Subcutaneous adipose tissue (tissue), 4 donors: ENCODE measurements at places on chromosomes 5 and 9. TPM values are rescaled to one million over a fixed set of nuclear protein-coding genes. Genes with fewer than 3 reads are reported as not detected.

Gene LOX
- 161 TPM for total RNA-seq

Gene CEL
- not detected for total RNA-seq

Gene TAF11L3
- total RNA-seq, result not detected

Gene TLR4
- total RNA-seq, result 54.1 TPM

Gene ADAMTSL2
- total RNA-seq, result 0.34 TPM

Gene RC3H2
- total RNA-seq, result 50.0 TPM

Gene STING1
- 42.8 TPM for total RNA-seq

Gene ANKRD34B
- total RNA-seq, result not detected

Gene SERINC5
- total RNA-seq, result 16.8 TPM

Gene MLANA
- not detected for total RNA-seq

Gene COL15A1
- total RNA-seq, result 60.3 TPM

Gene NTRK2
- 51.5 TPM for total RNA-seq

Gene TEX48
- not detected for total RNA-seq

Gene PCDHA1
- total RNA-seq, result not detected

Gene RETREG1
- total RNA-seq, result 89.1 TPM

Gene PCAT7
- not detected for total RNA-seq

Gene PCDHGA5
- total RNA-seq, result 2.7 TPM

Gene INPP5E
- 5.5 TPM for total RNA-seq

Gene XPA
- 15.1 TPM for total RNA-seq

Gene PCDHGA8
- 1.5 TPM for total RNA-seq

Gene IL4
- not detected for total RNA-seq

Gene GABRA6
- total RNA-seq, result not detected
